ENCODE measurements at places on chromosomes 11 and 22.

- DNase-seq, result no peak
Observed at GRCh38 chr22:29342577-29343312, 27.2 kb upstream of the RASL10A start.

DNA sequence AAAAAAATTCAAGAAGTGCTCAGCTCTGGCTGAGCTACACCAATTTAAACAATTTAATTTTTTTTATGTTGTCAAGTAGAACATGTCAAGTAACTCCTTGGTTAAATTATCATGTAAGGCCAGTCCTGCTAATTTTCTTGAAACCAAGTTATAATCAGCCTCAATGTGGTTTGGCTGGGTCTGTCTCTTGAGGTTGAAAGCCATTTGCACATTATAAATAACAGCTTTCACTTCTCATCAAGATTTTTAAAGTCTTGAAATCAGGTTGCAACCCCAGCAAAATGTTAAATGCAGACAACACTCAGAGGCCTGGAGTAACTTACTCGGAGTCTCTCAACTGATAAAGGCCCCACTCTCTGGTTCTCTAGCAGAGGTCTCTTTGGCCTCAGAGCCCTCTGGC lies 324.4 kb downstream of the BRD1 start:
- no peak for DNase-seq

DNA sequence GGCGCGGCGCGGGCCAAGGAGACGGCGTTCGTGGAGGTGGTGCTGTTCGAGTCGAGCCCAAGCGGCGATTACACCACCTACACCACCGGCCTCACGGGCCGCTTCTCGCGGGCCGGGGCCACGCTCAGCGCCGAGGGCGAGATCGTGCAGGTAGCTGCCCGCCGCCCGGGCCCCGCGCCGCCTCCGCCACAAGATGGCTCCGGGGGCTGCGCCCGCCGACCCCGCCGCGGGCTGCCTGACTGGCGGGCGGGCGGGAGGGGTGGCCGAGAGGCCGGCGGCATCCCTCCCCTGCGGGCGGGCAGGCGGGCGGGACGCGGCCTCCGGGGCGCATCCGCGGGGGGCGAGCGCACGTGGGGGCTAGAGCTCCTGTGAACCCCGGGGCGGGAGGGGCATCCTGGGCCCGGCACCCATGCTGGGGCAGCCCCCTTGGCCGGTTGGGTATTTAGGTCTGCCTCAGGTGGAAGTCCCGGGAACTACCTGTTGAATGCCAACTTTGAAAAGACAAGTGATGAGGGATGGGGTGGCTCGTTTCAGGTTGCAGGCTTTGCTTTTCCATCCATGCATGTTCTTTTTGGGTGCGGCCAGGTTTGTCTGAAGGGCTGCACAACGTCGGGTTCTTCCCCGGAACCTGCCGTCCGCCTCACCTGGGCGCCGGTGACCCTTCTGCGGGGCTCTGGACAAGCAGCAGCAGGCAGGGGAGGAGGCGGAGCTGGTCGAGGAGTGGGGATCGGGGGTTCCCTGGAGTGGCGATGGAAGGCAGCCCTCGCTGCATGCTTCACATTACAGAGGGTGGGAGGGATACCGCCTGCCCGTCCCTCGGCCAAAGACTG lies 760 bp downstream of the ZNRF3 start:
- DNase-seq, result peak; percentile 68

GRCh38 chr11:10932976-10933375 lies 75.1 kb upstream of the ZBED5 start:
- DNase-seq, result no peak

DNA sequence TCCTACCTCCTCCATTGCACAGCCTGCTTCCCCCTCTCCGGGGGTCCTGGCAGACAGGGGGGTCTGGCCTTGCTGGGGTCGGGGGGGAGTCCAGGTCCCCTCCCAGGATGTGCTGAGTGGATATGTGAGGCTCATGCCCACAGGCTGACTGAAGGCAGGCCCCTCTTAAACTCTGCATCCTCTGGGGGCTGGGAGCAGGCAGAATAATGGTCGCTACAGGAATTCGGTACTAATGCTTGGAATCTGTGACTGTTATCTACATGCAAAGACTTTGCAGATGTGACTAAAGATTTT lies 1.6 kb upstream of the SUN2 start:
- no peak for DNase-seq
